ENCODE measurements at places on chromosomes 11 and 22.
A peak's percentile ranks its signal among the peaks of the same experiment; 100 is the strongest.

- DNase-seq = no peak
These were observed 5.3 kb downstream of the RIN1 start for GRCh38 chr11:66330931-66331330.

DNA sequence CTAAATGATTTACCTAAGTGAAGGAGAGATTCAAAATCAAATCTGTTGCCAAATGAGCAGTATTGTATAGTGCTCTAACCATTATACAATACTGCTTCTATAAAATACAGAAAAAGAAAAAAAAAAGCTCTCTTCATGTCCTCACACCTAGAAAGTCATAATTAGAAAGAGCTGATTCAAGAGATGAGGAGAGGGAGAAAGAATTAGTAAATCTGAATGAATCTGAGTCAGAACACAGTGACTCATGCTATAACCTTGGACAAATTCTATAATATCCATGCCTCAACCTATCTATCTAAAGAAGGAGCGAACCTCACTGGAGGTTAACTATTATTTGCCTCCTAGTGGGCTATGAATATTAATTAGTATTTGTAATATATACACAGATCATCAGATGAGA lies 29.4 kb downstream of the AMBRA1 start:
- DNase-seq = no peak

GRCh38 chr11:61535998-61536675 lies 27.6 kb downstream of the LRRC10B start:
- DNase-seq = no peak

GRCh38 chr11:117232092-117232878 lies at the start of gene RNF214:
Gene RNF214, plus strand, starts transcription at chr11:117232671. Its CDS starts 1,602 bp downstream, at chr11:117234273.
- DNase-seq = peak; percentile 66

DNA sequence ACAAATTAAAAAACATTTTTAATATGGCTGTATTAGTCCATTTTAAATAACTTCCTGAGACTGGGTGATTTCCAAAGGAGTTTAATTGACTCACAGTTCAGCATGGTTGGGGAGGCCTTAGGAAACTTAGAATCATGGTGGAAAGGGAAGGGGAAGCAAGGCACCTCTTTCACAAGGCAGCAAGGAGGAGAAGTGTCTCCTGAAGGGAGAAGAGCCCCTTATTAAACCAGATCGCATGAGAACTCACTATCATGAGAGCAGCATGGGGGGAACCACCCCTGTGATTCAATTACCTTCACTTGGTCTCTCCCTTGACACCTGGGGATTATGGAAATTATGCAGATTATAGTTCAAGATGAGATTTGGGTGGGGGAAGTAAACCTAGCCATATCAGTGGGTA lies 488.6 kb downstream of the ETS1 start:
- no peak for DNase-seq

- no peak for DNase-seq
These were observed 170.3 kb downstream of the KIRREL3 start for GRCh38 chr11:126830216-126830806.

GRCh38 chr11:17813391-17814059 lies 78.9 kb downstream of the KCNC1 start:
- DNase-seq = no peak

- no peak for DNase-seq
These were observed 49.3 kb downstream of the AHNAK start for GRCh38 chr11:62497132-62497801.

DNA sequence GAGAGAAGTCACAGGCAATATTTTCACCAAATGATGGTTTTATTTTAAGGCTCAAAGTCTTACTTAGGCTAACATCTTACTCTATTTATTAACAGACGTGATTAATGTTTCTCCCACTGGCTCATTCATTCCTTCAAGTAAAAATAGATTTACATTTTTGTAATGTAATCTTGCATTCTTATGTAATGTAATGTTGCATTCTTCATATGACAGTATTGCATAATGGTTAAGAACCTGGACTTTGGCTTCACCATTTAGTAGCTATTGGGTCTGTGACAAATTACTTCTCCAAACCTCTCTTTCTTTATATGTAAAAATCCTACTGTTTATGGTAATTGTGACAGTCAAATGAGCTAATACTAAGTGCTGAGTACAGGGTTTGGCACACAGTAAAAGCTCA lies 3.3 kb upstream of the DIXDC1 start:
- DNase-seq = no peak

DNA sequence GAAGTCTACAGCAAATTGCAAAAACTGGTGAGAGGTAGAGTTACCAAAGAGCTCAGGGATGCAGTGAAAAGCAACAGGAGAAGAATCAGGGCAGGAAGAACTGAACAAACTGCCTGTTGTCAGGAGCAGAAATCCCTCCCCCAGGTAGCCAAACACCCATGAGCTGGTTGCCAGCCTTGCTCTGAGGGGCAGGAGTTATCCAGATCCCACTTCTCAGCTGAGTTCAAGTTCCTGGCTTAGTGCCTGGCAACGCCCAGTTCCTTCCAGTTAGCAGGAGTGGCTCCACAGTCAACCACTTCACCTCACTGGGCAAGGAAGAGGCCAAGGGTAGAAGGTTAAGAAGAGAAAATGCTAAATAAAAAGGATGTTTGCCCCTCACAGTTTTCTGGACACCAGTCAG lies 1.9 kb upstream of the MPZL2 start:
- DNase-seq = no peak

DNA sequence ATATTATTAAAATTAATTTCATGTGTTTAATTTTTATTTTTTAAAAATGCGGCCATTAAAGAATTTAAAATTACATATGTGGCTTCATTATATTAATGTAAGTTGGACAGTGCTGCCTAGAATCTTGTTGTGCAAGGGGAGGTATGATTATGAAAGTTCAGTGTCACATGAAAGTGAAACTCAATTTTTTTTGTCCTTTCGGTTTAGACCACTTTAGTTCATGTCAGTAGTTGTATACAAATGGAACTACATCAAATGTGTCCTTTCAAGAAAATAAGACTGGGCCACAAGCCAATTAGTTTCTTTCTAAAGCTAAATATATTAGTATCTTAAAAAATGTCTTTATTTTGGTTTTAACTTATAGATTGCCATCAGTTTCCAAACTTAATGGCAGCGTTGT lies 35.7 kb downstream of the TBCEL start:
- no peak for DNase-seq

DNA sequence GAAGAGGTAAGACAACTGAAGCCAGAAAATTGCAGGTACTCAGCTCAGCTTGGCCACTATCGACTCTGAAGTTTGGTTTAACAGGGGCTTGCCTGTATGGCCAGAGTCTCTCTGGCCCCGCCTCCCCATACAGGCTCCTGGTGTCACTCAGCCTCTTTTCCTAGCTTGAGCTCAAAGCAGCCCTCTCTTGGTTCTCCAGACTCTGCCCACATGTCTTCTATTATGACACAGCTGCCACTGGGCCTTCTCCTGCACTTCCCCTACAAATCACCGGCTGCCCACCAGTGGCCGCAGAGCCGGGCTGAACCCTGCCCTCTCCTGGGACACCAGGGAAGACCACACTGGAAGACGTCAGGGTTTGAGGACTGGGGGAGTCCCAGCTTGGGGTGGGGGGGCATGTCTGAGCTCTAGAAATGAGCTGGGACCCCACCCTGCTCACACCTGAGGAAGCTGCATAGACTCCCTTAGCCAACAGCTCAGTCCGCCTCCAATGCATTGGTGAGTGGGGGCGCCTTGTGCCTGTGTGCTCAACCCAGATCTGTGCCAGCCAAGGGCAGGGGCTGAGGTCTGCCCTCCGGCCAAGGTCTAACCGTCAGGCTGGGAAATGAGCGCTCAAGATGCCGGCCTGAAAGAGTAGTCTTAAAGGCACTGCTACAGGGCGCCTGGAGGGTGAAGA lies 94.4 kb upstream of the LMO1 start:
- DNase-seq = no peak

DNA sequence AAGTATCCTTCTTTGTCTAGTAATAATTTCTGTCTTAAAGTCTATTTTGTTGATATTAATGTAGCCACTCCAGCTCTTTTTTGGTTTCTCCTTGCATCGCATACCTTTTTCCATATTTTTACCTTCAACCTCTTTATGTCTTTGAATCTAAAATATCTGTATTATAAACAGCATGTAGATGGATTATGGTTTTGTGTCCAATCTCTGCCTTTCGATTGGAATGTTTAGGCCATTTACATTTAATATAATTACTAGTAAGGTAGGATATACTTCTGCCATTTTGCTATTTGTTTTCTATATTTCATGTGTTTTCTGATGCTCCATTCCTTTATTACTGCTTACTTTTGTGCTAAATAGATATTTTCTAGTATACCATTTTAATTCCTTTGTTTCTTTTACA lies 39.5 kb downstream of the TMPRSS5 start:
- no peak for DNase-seq

DNA sequence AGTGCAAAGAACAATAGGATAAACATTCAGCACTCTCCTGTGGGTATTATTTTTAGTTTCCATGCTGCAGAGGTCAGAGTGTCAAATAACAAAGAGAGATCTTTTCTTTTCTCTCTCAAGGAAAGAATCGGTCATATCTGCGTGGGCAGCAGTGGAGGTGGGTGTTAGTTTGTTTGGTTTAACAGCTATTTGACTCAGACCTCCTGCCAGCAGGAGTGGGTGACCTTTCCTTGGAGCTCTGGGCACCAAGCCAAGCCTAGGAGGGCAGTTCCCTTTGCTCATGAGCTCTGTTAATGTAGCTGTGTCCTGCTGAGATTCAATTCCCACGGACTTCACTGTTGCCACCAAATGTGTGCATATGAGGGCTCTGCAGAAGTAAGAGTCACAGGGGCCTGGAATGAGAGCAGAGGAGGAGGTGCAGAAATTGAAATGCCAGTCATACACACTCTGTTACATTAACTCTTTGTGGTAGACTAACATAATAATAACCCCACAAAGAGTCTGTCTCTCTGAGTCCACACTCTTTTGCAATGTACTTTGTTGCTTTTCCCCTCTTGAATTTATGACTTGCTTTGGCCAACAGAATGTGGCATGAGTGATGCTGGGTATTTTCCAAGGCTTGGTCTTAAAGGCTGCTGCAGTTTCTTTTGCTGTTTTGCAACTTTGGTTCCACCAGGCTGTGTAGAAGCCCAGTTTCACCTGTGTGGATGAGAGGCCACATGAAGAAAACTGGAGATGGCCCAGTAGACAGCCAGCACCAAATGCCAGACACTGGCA lies 76.0 kb upstream of the GRK3 start:
- no peak for DNase-seq

GRCh38 chr22:40116496-40117200 lies 61.1 kb upstream of the TNRC6B start:
- DNase-seq = peak; percentile 14

DNA sequence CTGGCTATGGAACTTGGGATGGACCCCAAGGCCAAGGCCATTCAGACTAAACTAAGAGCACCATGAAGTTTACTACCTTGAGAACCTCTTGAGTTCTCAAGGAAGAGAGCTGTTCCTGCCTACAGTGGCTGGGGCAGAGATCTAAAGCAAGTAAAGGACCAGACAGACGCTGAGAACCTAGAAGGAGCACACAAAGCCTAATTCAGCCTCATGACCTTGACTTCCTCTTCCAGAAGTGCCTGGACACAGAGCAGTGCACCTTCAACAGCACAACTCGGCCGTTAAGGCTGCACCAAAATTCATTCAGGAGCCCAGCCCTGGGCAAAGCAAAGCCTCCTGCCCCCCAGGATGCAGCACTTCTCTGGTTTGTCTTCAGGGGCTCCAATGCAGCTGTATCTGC lies 82.9 kb upstream of the AKIP1 start:
- DNase-seq = no peak

- no peak for DNase-seq
These were observed 40.4 kb downstream of the C11orf58 start for GRCh38 chr11:16778876-16779275.

- DNase-seq = no peak
These were observed 13.2 kb upstream of the SHISAL1 start for GRCh38 chr22:44325718-44326490.

GRCh38 chr22:24033731-24034130 lies 22.6 kb downstream of the CABIN1 start:
- DNase-seq = no peak

- no peak for DNase-seq
These were observed 13.6 kb downstream of the EFCAB6 start for GRCh38 chr22:43798492-43798891.

GRCh38 chr11:90294091-90294490 lies 71.2 kb upstream of the CHORDC1 start:
- no peak for DNase-seq

- DNase-seq = no peak
These were observed 4.5 kb upstream of the CDC42EP2 start for GRCh38 chr11:65310215-65310614.

DNA sequence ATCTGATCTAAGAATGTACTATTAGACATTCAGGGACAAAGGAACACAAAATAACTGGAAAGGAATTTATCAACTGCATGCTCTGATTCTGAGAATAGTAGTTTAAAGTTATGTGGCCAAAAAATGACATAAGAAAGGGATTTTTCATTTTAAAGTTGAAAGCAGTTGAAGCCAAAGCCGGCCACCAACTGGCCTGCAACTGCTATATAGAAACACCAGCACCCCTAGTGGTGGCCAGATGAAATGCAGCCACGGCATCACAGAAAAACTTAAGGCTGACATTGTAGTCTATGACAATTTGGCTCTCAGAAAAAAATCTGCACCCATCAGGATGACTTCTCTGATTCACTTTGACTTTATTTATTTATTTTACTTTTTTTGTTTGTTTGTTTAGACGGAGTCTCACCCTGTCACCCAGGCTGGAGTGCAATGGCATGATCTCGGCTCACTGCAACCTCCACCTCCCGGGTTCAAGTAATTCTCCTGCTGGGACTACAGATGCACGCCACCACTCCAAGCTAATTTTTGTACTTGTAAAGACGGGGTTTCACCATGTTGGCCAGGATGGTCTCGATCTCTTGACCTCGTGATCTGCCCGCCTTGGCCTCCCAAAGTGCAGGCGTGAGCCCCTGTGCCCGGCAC lies 59.2 kb downstream of the SLC35F2 start:
- peak; percentile 48 for DNase-seq

GRCh38 chr11:33695051-33695566 lies 5.5 kb downstream of the C11orf91 start:
- no peak for DNase-seq

DNA sequence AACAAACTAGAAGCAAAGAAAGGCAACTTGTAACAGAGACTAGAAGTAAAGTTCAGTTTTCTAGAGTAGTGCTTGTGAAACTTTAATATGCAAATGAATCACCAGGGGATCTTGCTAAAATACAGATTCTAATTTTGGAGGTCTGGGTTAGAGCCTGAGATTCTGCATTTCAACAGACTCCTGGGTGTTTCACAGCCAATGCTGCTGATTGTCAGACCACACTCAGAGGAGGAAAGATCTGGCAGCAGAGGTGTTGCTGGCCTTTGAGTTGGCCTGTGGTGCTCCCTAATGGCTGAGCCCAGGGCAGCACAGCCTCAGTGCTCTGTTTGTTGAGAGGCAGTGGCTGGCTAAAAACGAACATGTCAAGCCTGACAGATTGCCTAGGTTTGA lies 5.4 kb downstream of the CRY2 start:
- DNase-seq = no peak

DNA sequence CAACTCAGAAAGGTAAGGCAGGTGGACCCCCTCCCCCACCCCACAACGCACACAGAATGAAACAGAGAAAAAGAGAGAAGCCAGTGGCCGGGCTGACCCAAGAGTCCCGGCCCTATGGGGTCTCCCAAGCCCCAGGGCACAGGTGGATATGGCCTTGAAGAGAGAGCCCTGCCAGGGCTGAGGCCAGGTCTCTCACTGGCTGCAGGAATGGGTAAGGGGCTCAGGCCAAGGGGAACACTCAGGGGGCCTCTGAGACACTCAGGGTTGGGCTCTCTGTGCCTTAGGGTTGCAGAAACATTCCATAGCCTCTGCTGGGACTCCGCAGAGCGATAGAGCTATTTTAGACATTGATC lies 98.0 kb downstream of the PDE2A start:
- DNase-seq = no peak
